ENCODE measurements at places on chromosomes 2 and 18.

- no peak for DNase-seq
These were observed 278.2 kb upstream of the EPAS1 start for GRCh38 chr2:46018773-46019591.

- DNase-seq = peak; percentile 26
These were observed 24.6 kb downstream of the EML4 start for GRCh38 chr2:42193722-42194187.

GRCh38 chr2:158817588-158817987 is 22.5 kb downstream of the DAPL1 start:
- no peak for DNase-seq

DNA sequence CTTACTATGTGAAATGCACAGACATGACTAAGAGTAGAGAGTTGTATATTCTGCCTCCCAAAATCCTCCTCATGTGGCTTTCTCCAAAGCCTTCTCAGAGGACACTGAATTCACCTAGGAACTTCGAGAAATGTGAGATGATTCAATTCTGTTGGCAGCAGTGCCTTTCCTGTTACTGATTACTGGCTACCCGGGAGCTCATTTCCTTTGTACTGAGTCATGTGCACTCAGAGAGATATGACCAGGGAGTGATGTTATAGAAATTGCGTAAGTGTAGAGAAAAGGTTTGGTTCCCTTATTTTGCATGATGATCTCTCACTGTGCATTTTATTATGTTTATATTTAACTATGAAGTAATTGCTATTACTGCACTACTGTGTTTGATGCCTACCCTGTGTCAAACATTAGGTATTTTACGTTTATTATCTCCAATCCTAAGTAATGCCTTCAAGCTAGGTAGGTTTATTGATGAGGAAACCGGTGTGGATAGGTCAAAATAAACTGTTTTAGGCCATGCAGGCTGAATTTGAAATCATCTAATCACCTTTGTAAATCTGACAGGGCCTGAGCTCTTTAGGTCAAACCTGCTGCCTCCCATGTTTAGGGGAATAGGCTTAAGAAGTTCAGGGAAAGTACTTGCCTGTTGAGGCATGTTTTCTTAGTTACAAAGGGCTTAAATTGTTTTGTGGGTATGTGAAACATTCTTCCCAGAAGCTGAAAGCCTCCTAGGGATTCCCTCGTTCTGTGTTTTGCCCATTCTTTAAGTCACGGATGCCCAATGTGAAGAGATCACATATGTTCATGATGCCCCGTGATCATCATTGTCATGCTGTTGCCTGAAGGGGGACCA is 86.8 kb downstream of the FMNL2 start:
- DNase-seq = peak; percentile 98

DNA sequence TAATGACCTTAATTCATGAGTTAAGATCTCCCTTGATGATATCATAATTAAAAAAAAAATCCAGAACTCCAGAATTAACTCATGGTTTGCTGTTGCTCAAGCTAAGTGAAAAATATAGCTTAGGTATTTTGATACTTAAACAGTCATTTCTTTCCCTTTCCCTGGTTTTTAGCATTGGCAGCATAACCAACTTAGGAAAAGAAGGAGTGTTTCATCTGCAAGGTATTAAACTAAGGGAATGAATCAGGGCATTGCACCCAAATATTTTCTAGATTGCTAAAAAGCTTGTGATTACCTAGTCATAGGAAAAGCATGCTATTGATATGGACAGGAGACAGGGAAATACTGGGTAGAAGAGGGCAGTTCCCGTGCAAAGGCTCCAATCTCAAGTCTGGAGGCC is 207.2 kb downstream of the LRP1B start:
- no peak for DNase-seq

GRCh38 chr2:5673145-5674025 is 18.8 kb upstream of the SOX11 start:
- no peak for DNase-seq

GRCh38 chr2:192390401-192390800 is 195.7 kb upstream of the TMEFF2 start:
- no peak for DNase-seq

DNA sequence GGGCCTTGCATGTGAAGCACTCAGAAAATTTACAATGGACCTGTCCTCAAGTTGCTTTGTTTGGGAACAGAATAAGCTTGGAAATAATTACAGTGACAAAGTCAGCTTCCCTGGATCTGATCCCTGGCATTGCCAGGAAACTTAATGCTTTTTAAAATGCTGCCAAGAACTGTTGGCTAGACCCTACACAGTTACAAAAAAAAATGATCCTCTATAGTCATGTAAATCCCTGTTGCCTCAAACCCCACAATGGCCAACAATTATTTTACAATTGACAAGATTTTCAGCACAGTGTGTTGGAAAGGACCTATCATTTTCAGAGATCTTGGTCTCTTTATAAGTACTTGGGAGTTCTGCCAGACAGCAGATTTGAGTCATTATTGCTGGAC is 470.4 kb upstream of the ACVR2A start:
- peak; percentile 67 for DNase-seq

DNA sequence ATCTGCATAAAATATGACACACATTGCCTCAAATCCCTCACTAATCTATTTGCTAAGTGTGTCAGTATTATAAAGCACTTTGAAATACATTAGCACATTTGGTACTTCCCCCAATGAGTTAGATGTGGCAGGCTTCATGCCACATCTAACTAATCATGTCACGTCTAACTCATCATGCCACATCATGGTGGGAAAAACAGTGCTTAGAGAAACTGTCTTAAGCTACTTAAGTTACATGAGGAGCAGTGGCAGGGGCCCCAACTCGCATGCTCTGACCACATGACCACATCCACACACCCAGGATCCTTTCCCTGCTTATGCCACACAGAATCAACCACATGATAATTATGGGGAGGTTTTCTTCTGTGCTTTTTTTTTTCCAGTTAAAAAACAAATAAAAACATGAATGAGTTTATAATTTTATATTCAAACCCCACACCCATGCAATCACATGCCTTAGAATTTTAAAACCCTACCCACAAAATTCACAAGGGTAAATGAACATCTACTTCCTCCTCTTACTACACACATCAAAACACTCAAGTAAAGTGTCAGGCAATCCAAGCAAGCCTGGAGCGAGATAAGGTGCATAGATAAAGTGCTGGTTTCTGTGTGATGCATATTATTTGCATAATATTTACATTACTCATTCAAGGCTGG is 1.6 kb downstream of the ABCA12 start:
- peak; percentile 18 for DNase-seq

- no peak for DNase-seq
These were observed 207.6 kb upstream of the SMIM21 start for GRCh38 chr18:75635096-75635495.

DNA sequence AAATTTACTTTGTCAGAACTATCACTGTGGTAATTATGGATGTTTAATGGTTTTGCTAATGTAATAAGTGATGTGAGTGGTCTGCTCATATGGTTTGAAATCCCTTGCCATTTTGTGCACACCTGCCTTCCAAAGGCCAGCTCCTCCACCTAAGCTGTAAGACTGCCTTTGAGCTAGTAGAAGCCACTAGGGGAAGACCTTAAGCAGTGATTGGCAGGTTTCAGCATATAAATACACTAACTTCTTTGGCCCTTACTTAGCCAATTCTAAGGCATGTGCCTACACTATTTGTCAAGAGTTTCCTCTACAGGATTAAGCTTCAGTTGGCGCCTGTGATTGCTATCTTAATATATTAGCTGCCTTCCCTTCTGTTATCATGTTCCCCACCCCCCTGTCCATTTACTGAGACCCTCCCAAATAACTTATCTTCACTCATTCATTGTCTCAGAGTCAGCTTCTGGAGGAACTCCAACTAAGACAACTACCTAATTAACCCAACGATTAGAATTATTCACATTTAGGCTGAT is 141.1 kb downstream of the MBD5 start:
- DNase-seq = no peak

- DNase-seq = peak; percentile 27
These were observed 100.1 kb downstream of the WDPCP start for GRCh38 chr2:63488118-63488713.

DNA sequence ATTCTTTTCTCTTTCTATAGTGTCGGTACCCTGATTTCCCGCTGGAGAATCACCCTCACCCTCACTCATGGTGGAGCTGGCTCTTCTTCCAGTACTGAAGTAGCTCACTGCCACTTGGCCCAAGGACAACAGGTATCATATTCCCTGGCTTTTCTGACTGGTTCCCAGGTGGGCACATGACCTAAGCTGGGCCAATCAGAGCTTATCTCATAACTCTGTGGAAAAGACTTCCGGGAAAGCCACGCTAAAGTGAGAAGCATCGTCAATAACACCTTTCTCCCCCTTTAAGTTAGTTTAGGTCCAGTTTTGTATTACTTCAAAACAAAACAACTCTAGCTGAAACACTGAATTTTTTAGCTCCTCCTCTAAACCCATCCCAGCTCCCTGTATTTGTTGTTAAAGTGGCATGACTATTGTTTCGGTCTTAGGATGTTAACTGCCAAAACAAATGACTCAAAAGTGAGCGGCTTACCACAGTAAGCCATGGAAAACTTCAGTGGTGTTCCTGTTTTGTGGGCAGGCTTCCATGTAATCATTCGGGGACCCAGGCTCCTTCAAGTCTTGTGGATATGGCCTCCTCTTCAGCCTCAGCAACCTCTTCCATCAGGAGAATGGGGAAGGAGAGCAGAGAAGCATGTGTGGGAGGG is 137.4 kb upstream of the DLX2 start:
- DNase-seq = no peak

DNA sequence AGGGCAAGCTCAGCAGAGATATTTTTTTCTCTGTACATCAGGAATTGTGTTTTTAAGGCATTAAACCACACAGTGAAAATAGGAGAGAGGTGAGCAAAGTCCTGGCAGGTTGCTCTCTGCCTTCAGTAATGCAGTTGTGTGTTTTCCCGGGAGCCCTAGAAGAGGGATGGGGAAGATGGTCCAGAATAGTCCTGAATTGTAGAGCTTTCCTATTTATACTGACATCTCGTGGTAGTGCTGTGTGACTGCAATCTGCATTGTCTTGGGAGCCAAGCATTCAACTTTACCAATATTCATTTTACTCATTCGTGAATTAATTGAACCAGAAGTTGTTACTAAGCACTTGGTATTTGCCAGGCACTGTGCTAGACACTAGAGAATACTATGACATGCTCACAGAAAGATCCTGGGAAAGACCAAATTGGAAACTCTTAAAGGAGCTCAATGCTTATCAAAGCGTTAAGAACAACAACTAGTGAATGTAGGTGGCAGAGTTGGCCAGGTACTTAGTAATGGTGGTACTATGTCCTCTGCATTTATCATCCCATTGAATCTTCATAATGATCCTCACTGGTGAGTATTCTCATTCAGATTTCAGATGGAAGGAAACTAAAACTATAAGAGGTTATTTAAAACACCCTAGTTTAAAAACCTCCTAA is 214.6 kb downstream of the TRIB2 start:
- DNase-seq = peak; percentile 72

GRCh38 chr2:126971481-126972278 is 73.0 kb downstream of the TEX51 start:
- peak; percentile 75 for DNase-seq

- peak; percentile 61 for DNase-seq
These were observed 136.2 kb upstream of the CDCA7 start for GRCh38 chr2:173218326-173219056.

GRCh38 chr2:105502625-105503334 is 103.9 kb upstream of the FHL2 start:
- no peak for DNase-seq

DNA sequence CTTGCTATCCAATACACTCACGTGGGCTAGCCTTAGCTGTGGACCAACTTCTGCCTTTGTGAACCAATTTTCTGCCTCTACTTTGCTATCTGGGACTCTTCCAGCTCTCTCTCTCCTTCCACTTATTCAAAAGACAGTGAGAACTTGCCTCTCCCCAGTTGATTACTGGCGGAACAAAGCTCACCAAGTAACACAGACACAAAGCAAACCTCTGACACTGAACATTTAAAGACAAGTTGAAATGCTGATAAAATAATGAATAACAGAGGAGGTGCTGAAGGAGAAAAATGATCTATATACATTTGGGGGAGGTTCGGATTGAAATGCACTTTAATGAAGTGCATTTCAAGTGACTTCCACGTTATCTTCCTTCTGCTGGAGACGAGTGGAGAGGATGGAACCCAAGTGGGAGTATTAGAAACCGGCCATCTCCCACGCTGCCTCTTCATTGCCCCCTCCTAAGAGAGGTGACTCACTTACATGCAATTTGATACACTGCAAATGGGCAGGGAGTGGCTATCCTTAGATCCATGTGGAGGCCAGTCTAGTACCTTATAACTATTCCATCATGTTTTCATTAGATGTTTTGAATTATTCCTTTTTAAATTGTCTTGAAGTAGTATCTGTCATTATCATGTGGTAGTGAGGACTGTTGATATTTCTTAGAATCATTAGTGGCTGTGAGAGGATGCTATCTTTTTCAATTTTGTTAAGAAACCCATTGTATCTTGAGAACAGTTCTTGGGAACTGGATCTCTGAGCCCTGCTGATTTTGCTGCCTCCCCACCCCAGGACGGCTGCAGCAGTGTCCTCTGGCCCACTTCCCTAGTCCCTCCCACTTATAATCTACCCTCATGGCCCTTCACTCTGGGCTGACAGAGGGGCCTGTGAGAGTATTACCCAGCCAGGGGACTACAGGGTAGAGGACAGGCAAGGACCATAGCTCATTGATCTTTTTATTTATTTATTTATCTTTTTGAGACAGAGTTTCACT is 6.0 kb upstream of the GLI2 start:
- DNase-seq = peak; percentile 48

- DNase-seq = no peak
These were observed 75.3 kb upstream of the CYP26B1 start for GRCh38 chr2:72222829-72223564.

DNA sequence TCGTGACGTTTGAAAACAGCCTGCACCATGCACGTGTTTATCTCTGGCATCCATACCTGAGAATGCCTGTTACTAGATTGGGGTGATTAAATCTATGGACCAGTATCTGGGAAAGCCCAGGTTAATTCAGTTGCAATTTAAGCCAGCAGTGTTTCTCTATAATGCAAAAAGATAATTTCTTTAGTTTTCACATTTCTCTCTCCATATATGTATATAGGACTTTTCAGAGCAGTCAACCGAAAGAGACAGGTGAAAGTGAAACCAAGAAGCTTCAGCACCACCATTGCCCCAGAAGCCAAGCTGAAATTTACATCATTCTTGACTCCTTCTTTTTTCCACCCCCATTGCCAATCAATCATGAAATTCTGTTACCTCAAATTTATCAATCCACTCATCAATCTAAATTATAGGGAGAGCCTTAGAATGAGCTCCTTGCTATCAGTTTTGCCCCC is 2.7 kb upstream of the LRP2 start:
- no peak for DNase-seq

- DNase-seq = no peak
These were observed 45.9 kb downstream of the PXDN start for GRCh38 chr2:1698188-1698945.

- no peak for DNase-seq
These were observed 1.4 kb downstream of the FARP2 start for GRCh38 chr2:241357531-241357930.

DNA sequence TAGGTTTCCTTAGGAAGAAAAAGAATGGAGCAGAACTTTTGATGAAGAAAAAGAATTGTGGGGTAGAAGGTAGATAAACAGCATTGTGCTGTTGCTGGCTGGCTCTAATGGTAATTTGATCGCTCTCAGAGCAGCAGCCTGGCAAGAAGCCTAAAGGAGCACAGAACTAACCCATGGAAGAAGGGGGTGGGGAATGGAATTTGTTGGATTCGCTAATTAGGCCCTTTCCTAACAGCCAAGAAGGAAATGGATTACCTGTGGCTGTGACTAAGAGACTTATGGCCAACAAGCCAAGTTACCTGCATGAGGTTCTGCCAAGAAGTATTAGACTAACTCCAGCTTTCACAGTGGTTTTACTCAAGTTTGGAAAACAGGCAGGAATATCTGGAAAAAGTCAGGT is 210.6 kb downstream of the IKZF2 start:
- DNase-seq = peak; percentile 76
